ENCODE measurements at places on chromosomes 2 and 18. TPM values are rescaled to one million over a fixed set of nuclear protein-coding genes. Genes with fewer than 3 reads are reported as not detected.

GRCh38 chr18:57741273-57741672 is 61.8 kb downstream of the ATP8B1 start:
- H3K27ac ChIP-seq, result no peak overlapping the region
- H3K4me3 ChIP-seq, result no peak overlapping the region
- peaks cover 9% of the 10 kb centered on the region for H3K36me3 ChIP-seq
- H3K4me1 ChIP-seq, result peaks cover 34% of the 10 kb centered on the region

- H3K36me3 ChIP-seq, result no peaks in the 10 kb centered on the region
- DNase-seq, result no peak
- peaks cover 8% of the 10 kb centered on the region for H3K27me3 ChIP-seq
- H3K27ac ChIP-seq, result no peak overlapping the region
- H3K4me1 ChIP-seq, result peaks cover 9% of the 10 kb centered on the region
Measured at GRCh38 chr2:1755436-1756191, 11.3 kb upstream of the PXDN start.

- peaks cover 39% of the 10 kb centered on the region for H3K27me3 ChIP-seq
- H3K27ac ChIP-seq, result no peak overlapping the region
- peak; percentile 79 for DNase-seq
- no peak overlapping the region for H3K4me3 ChIP-seq
- no peaks in the 10 kb centered on the region for H3K4me1 ChIP-seq
- no peaks in the 10 kb centered on the region for H3K36me3 ChIP-seq
Measured at GRCh38 chr2:130332271-130333073, 10.2 kb upstream of the IMP4 start.

- H3K36me3 ChIP-seq, result no peaks in the 10 kb centered on the region
- H3K4me1 ChIP-seq, result peaks cover 8% of the 10 kb centered on the region
- DNase-seq, result no peak
- no peak overlapping the region for H3K4me3 ChIP-seq
Measured at GRCh38 chr2:191049728-191050639, 36.0 kb upstream of the STAT1 start.

DNA sequence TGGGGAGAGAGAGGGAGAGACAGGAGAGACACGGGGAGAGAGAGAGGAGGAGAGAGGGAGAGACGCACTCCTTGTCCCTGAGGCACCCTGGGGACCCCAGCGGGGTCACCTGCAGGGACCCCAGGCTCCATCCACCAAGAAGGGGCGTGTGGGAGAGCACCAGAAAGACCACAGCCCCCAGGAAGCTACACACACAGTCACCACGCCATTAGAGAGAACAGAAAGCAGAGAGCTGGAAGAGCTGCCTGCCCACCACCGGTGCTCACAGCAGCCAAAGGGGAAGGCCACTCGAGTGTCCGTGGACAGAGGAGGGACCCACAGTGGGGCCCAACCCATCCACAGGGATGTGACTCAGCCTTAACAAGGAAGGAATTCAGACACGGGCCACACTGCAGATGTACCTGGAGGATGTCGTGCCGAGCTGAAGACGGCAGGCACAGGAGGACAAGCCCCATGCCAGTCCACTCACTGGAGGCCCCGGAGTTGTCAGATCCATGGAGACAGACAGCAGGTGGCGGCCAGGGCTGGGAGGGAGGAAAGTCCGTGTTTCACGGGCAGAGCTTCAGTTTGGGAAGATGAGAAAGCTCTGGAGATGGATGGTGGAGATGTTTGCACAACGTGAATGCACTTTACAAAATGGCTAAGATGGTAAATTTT is 11.5 kb upstream of the NFATC1 start:
- peaks cover 1% of the 10 kb centered on the region for H3K4me1 ChIP-seq
- DNase-seq, result no peak
- no peaks in the 10 kb centered on the region for H3K36me3 ChIP-seq
- no peak overlapping the region for H3K27ac ChIP-seq

- H3K4me3 ChIP-seq, result peak overlapping the region; percentile 97
- peaks cover 3% of the 10 kb centered on the region for H3K36me3 ChIP-seq
- peak; percentile 30 for DNase-seq
- H3K27me3 ChIP-seq, result no peaks in the 10 kb centered on the region
- H3K4me1 ChIP-seq, result peaks cover 48% of the 10 kb centered on the region
- peak overlapping the region; percentile 96 for H3K27ac ChIP-seq
Measured at GRCh38 chr2:218216336-218216673, 684 bp upstream of the ARPC2 start.

PKDCC gene
- 68.4 TPM for total RNA-seq

DNA sequence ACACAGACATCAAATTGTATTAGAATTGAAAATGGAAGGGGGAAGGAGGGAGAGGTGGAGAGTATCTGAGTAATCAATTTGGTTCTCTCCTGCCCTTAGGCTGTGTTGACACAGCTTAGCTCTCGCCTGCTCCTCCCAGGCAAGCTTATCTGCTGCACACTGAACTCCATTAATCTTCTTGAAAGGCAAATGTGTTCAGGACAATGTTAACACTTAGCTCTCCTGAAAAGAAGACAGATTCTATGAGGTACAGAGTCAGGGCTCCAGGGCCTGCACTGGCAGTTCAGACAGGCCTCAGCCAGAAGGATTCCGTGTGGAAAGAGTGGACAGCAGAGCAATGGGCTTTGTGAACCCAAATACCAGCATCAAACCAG is 430.0 kb upstream of the TNP1 start:
- DNase-seq, result no peak
- H3K27ac ChIP-seq, result no peak overlapping the region
- H3K4me1 ChIP-seq, result peaks cover 5% of the 10 kb centered on the region
- no peak overlapping the region for H3K4me3 ChIP-seq
- H3K27me3 ChIP-seq, result no peaks in the 10 kb centered on the region
- H3K36me3 ChIP-seq, result no peaks in the 10 kb centered on the region

OTOS gene
- not detected for total RNA-seq

DNA sequence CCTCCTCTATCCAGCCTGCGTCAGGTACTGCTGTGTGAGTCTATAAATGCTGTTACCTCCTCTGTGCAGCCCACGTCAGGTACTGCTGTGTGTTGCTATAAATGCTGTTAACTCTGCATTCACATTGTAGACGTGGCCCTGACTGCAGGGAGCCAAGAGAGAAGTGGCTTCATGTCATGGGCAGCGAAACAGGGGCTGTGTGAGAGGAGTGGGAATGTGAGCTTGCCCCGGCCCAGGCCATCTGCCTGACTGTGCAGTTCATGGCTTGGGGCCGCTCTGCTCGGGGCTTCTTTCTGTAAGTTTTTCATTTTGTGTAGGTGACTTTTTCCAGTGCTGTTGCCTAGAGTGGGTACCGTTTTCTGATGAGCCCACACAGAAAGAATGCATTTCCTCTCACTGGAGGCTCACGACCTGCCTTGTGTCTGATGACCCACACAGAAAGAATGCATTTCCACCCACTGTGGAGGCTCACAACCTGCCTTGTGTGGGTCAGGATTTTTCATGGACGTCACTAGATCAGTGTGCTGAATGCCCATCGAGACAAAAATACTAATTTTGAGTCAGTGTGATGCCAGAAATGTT is 104.5 kb downstream of the SNTG2 start:
- DNase-seq, result no peak
- no peak overlapping the region for H3K4me3 ChIP-seq
- H3K36me3 ChIP-seq, result no peaks in the 10 kb centered on the region
- no peak overlapping the region for H3K27ac ChIP-seq
- peaks cover 7% of the 10 kb centered on the region for H3K27me3 ChIP-seq

GRCh38 chr18:3907955-3908354 is 458.0 kb downstream of the TGIF1 start:
- DNase-seq, result no peak
- H3K27me3 ChIP-seq, result no peaks in the 10 kb centered on the region

DNA sequence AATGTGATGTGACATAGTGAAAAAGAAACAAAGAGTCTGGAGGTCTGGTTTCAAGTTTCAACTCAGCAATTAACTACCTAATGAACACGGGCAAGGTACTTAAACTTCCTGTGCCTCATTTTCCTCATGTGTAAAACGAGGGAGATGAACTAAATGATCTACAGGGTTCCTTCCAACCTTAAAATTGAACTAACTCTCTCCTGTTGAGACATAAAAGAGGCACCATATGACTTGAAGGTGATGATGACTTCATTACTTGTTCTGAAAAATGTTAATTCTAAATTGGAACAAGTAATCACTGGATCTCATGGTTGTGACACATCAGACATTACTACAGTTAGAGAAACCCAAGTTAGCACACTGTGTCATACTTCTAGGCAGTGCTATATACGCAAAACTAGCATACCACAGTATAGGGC is 8.9 kb upstream of the REL start:
- no peaks in the 10 kb centered on the region for H3K27me3 ChIP-seq
- no peak overlapping the region for H3K27ac ChIP-seq
- no peak overlapping the region for H3K4me3 ChIP-seq
- no peaks in the 10 kb centered on the region for H3K36me3 ChIP-seq
- no peak for DNase-seq
- no peaks in the 10 kb centered on the region for H3K4me1 ChIP-seq

- no peak overlapping the region for H3K27ac ChIP-seq
- H3K36me3 ChIP-seq, result no peaks in the 10 kb centered on the region
- peaks cover 15% of the 10 kb centered on the region for H3K4me1 ChIP-seq
- H3K27me3 ChIP-seq, result no peaks in the 10 kb centered on the region
- no peak for DNase-seq
- no peak overlapping the region for H3K4me3 ChIP-seq
Measured at GRCh38 chr2:44189104-44189503, 20.4 kb downstream of the PPM1B start.

GRCh38 chr2:42256505-42256904 is 87.4 kb downstream of the EML4 start:
- H3K4me3 ChIP-seq, result no peak overlapping the region
- no peaks in the 10 kb centered on the region for H3K4me1 ChIP-seq
- no peaks in the 10 kb centered on the region for H3K36me3 ChIP-seq
- no peak for DNase-seq
- no peak overlapping the region for H3K27ac ChIP-seq

GRCh38 chr2:20104900-20105545 is 53.6 kb upstream of the LAPTM4A start:
- no peak overlapping the region for H3K4me3 ChIP-seq
- no peak overlapping the region for H3K27ac ChIP-seq
- peaks cover 8% of the 10 kb centered on the region for H3K4me1 ChIP-seq
- peaks cover 4% of the 10 kb centered on the region for H3K27me3 ChIP-seq

DNA sequence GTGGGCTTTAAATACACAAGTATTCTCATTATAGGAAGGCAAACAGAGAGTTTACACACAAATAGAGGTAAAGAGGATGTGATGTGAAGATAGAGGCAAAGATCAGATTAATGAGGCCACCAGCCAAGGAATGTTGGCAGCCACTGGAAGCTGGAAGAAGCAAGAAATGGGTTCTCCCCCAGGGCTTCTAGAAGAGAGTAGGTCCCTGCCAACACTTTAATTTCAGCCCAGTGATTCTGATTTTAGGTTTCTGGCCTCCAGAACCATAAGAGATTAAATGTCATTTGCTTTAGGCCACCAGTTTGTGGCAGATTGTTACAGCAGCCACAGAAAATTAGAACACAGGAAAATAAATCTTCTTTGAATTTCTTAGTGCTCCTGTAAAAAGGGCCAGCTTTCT is 916.7 kb downstream of the CPS1 start:
- no peaks in the 10 kb centered on the region for H3K27me3 ChIP-seq
- no peak overlapping the region for H3K4me3 ChIP-seq
- no peaks in the 10 kb centered on the region for H3K4me1 ChIP-seq
- DNase-seq, result no peak
- H3K36me3 ChIP-seq, result no peaks in the 10 kb centered on the region

GRCh38 chr18:36028859-36029258 is 38.5 kb downstream of the RPRD1A start:
- H3K27me3 ChIP-seq, result no peaks in the 10 kb centered on the region
- peaks cover 16% of the 10 kb centered on the region for H3K4me1 ChIP-seq
- no peak for DNase-seq
- H3K36me3 ChIP-seq, result no peaks in the 10 kb centered on the region
- no peak overlapping the region for H3K27ac ChIP-seq
- no peak overlapping the region for H3K4me3 ChIP-seq

GRCh38 chr18:10032331-10033015 is 118.7 kb downstream of the VAPA start:
- peak overlapping the region; percentile 60 for H3K27ac ChIP-seq
- DNase-seq, result peak; percentile 45
- H3K36me3 ChIP-seq, result no peaks in the 10 kb centered on the region
- H3K4me3 ChIP-seq, result no peak overlapping the region
